OCI-LY7 (cell line): ENCODE measurements at places on chromosomes 6 and 20.

GRCh38 chr6:43454696-43455530, 435 bp downstream of the DLK2 start:
- no peak for DNase-seq

GRCh38 chr6:75863784-75864183, 114.7 kb downstream of the MYO6 start:
- no peak for DNase-seq

GRCh38 chr6:48817333-48818051, 645.6 kb downstream of the MMUT start:
- DNase-seq: no peak

GRCh38 chr6:19835605-19836004, 1.6 kb upstream of the ID4 start:
- DNase-seq: no peak

DNA sequence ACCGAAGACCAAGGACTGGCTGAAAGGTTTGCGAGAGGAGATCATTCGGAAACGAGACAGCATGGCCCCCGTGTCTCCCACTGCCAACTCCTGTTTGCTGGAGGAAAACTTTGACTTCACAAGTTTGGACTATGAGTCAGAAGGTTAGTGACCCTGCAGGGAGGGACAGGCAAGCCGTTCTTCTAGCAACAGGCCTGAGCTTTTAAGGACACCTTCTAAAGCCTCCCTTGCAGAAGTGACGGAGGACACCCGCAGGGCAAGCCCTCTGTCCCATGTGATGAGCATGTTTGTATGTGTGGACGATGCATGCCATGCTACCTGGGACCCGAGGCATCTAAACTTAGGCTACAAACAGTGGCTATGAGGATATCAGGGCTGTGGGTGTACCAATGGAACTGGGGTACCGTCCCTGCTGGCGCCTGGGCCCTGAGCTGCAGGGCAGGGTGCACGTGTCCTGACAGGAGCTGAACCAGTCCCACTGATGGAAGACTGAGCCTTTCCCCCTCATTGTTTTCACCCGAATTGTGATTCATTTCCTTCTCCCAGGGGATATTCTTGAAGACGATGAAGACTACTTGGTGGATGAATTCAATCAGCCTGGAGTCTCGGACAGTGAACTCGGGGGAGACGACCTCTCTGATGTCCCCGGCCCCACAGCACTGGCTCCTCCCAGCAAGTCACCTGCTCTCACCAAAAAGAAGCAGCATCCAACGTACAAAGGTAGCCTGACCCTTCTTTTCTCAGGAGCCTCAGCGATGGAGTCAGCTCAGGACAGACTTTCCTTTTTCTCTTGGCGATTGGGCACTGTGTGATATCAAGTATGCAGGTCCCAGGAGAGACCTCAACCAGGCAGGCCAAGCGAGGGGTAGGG, 84.4 kb downstream of the SERAC1 start:
- no peak for DNase-seq
